ENCODE measurements at places on chromosomes 11 and 22.

DNA sequence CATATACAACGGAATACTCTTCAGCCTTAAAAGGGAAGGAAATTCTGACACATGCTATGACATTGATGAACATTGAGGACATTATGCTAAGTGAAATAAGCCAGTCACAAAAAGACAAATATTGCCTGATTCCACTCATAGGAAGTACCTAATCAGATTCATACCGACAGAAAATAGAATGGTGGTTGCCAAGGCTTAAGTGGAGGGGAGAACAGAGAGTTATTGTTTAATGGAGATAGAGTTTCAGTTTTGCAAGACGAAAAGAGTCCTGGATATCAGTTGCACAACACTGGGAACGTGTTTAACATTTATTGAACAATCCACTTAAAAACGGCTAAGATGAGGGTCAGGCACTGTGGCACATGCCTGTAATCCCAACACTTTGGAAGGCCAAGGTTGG lies 45.6 kb upstream of the HIPK3 start:
- no peak for DNase-seq

- no peak for DNase-seq
These were observed 11.9 kb upstream of the CHRNA10 start for GRCh38 chr11:3683039-3683438.

GRCh38 chr11:35090125-35090524 lies 48.8 kb upstream of the CD44 start:
- no peak for DNase-seq

- DNase-seq: no peak
These were observed 154.6 kb downstream of the GRIK4 start for GRCh38 chr11:120666121-120666639.

DNA sequence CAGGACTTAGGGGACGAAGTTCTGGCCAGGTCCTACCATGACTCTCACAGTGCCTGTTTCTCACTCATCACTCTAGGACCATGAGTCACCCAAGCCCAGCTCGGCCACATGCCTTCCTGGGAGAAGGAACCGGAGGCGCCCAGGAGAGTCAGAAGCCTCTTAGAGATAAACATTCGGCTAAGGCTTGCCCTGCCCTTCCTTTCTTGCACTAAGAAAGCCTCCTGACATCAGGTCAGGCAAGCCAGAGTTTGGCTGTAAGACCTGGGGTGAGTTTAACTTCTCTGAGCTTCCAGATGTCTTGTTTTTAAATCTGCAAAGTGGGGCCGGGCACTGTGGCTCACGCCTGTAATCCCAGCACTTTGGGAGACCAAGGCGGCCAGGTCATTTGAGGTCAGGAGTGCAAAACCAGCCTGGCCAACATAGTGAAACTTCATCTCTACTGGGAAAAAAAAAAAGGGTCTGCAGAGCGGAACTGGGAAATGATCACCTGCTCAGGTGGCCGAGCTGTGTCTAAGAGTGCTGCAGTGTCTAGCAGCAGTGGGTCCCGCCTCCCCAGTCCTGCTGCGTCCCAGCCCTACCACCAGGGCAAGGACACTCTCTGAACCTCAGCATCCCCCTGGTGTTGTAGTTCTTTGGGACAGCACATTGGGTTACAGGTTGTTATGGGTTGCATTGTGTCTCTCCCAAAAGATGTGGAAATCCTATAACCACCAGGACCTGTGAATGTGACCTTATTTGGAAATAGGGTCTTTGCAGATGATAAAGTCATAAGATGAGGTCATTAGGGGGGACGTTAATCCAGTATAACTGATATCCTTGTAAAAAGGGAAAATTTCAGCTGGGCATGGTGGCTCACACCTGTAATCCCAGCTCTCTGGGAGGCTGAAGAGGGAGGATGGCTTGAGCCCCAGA lies 1.8 kb upstream of the CARS1 start:
- no peak for DNase-seq

DNA sequence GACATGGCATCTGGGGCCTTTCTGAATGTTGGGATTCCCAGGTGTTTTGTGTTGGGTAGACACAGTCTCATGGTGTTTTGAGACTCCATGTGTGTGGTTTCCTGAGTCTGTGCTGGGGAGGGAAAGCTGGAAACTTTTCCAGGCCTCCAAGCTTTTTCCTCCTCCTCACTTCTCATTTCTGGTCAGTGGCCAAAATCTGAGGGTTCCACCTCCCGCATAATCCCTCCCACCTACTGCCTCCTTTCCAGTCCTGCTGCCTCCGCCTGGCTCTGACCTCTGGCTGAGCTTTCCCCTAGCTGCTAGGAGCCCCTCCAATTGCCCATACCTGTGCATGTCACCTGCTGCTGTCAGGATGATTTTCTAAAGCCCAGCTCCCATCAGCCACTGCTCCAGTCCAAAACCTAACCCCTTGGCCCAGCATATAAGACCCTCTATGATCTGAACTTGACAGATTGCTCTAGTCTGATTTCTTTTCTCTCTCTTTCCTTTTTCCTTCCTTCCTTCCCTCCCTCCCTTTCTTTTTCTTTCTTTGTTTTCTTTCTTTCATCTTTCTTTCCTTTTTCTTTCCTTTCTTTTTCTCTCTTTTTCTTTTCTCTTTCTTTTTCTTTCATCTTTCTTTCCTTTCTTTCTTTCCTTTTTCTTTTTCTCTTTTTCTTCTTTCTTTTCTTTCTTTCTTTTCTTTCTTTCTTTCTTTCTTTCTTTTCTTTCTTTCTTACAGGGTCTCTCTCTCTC lies 51.4 kb upstream of the NECTIN1 start:
- DNase-seq: no peak

All from activated T-helper 1 cell treated with Interleukin-2 at 50 U/mL for 16 hours (primary cell).